ENCODE measurements at places on chromosomes 2 and 18.

- no peak for DNase-seq
These were observed 106.8 kb downstream of the CYP26B1 start for GRCh38 chr2:72040629-72041571.

DNA sequence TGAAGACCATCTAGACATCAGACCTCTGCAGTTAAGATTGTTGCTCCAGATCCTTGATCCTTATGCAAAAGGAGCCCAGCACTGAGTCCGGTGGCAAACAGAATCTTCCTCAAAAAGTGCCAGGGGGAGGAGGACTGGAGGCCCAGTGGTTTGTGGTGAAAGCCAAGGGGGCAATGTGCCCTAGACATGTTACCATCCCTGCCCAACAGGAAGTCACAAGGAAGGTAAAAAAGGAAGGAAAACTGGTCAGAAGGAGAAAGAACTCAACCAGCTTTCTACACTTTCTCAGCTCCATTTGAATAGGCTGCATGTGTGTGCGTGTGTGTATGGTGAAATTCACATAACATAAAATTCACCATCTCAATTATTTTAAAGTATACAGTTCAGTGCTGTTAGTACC, 25.0 kb upstream of the KDM3A start:
- DNase-seq: peak; percentile 53

DNA sequence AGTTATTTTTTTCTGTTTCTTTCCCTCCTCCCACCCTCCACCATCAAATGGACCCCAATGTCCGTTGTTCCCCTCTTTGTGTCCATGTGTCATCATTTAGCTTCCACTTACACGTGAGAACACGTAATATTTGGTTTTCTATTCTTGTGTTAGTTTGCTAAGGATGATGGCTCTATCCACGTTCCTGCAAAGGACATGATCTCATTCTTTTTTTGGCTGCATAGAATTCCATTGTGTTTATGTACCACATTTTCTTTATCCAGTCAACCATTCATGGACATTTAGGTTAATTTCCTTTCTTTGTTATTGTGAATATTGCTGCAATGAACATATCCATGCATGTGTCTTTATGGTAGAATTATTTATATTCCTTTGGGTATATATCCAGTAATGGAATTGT, 91.3 kb upstream of the TNP1 start:
- DNase-seq: no peak

DNA sequence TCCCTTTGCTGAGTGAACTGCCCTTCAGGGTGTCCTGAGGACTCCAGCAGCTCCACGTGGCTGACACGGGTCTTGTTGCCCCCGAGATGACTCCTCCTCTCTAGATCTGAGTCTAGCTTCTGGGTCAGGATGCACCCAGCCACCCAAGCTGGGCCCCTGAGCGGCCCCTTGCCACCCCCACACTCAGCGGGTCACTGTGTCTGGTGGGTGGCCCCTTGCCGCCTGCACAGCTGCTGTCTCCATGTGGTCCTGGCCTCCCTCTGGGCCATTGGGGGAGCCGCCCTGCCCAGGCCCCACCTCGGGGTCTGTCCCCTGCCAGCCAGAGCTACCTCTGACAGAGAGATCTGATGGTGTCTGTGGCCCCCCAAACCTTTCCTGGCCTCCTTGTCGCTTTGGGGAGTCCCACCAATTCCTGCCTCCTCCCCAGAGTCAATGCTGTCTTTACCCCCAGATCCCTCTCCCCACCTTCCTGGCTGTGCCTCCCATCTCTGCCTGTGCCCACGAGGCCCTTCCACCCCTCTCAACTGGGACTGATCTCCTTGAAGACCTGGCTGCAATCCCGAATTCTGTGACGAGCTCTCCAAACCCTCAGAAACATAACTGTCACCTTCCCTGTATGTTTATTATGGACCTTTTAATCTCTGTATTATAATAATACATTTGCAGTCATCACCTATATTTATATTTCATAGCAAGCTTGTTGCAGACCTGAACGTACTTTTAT, 46.5 kb downstream of the TWIST2 start:
- DNase-seq: no peak

DNA sequence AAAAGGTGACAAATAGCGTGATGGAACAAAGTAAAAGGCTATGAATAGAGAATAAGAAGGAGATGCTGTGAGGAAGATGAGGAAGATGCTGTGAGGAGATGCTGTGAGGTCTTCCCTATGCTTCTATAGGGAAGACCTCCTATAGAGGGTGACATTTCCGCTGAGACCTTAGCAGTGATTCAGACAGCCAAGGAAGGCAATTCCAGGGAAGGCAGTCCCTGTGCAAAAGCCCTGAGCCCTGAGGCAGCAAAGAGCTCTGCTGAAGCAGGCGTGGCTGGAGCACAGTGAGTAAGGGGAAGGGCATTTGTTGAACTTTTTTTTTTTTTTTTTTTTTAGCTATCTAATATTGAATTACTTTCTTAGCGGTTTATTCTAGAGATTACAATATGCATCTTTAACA, 142.7 kb upstream of the FOSL2 start:
- no peak for DNase-seq

- no peak for DNase-seq
These were observed 472.6 kb upstream of the NETO1 start for GRCh38 chr18:73340135-73340977.

GRCh38 chr2:135840601-135841000, 3.6 kb upstream of the LCT start:
- DNase-seq: no peak

- DNase-seq: no peak
These were observed 66.4 kb downstream of the SH3RF3 start for GRCh38 chr2:109195193-109196045.

- no peak for DNase-seq
These were observed 263.6 kb downstream of the GBX2 start for GRCh38 chr2:235904585-235904931.

DNA sequence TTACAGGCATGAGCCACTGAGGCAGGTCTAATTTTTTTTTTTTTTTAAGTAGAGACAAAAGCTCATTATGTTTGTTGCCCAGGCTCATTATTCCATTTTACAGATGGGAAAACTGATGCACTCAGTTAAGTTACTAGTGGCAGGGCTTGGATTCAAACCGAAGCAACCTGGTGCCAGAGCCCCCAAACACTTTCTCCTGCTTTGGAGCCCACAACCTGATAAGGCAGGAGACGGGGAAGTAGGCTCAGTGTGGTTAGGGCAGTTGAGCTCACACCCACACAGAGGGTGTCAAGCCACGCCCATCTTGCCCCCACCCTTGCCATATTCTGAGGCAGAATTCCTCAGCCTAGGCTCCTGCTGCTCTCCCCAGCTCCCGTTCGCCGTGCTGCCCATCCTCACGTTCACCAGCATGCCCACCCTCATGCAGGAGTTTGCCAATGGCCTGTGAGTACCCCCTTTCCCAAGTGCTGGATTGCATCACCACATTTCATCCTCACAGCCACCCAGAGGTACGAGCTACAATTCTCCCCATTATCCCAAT, 5.8 kb upstream of the CTDSP1 start:
- DNase-seq: no peak

DNA sequence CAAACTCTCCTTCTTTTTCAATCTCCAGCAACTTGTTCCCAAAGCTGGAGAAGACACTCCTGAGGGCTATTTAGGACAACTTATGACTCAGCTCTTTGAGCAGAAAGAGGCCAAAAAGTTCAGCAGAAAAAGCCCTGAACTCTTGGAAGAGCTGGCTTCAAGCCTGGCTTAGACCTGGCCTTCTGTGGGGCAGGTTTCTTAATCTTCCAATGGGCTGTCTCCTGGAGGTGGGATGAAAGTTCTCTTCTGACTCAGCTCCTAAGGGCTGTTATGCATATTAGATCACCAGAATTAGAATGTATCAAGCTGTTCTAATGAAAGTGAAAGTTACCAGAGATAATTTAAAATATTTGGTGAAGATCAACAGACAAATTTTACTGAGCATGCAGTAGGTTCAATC, 129.4 kb downstream of the RAD51AP2 start:
- no peak for DNase-seq

- no peak for DNase-seq
These were observed 48.9 kb upstream of the HPCAL1 start for GRCh38 chr2:10253596-10254372.

DNA sequence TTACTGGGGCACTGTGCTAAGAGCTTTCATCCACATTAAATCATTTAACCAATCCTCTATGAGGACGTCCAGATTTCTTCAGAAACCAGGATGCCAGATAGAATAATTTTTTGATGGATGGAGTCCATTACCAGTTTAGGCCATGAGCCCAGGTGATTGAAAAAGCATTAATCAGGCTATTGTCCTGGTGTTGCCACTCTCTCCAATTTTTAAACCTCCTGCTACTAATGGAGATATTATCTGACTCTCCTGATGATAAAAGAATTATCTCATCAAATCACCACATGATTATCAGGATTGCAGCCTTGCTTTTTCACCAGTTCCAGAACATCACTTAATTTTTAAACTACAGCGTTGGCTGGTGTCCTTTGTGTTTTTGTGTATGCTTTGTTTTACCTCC, 402.2 kb downstream of the CLIP4 start:
- no peak for DNase-seq

DNA sequence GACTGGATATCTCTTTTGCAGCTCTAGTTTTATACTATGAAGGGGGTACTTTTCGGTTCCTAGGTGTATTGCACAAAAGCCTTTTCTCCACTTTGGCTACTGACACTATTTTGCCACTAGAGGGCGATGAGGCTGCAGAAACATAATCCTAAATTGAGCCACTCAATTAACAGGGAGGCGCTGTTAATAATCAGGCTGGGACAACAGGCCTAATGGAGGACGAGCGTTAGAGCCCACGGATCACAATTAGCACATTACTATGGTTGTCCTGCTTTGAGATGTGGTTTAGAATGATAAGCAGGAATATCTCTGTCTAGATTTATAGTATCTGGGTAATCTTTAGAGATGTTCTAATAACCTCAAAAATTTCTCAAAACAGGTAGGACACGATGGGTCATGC, 62.2 kb upstream of the PMAIP1 start:
- DNase-seq: peak; percentile 81

DNA sequence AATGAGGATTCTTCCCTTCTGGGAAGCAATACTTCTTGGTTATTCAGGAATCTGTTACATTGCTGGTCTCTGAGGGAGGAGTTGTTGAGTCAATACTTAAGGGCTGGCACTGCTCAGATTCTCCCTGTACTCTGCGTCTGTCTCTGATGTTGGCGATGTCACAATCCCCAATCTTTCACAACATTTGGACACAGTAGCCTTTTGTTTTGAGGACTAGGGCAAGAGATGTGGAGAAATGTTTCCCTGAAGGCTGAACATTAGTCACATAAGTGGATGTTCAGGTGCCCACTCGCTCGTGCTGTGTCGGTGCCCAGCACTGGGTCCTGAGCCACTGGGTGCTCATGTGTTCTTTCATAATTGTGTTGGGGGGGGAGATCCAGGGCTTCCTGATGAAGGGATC, 55.0 kb downstream of the MAPK4 start:
- no peak for DNase-seq

DNA sequence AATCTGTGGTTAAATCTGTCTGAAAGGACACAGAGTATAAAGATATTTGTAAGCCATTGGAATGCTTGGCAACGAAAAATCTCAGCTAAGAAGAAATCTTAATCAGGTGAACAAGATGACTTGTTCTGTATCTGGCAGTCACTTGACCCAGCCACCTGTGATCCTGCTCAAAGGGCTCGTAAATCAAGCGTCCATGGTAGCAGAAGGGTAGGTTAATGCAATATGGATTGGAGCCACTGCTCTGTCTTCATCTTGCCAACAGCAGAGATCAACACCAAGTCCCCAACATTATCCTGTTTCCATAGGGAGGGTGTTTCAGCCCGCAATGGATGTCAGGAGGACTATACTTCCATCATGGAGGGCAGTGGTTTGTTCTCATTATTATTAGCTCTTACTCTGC, 378.4 kb downstream of the CDH7 start:
- no peak for DNase-seq

- no peak for DNase-seq
These were observed 68.0 kb upstream of the SMAD7 start for GRCh38 chr18:49018554-49019445.

- DNase-seq: no peak
These were observed 12.3 kb upstream of the GPR17 start for GRCh38 chr2:127633556-127634065.

All from AML-193 (cell line).